ENCODE measurements at places on chromosomes 1 and 21.

DNA sequence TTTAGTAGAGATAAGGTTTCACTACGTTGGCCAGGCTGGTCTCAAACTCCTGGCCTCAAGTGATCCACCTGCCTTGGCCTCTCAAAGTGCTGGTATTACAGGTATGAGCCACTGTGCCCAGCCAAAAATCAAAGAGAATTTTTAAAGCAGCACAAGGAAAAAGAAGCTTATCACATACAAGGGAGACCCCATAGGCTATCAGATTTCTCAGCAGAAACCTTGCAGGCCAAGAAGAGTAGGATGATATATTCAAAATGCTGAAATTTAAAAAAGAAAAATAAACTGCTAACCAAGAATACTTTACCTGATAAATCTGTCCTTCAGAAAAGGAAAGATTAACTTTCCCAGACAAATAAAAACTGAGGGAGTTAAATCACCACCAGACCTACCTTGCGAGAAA, 43.2 kb downstream of the FLVCR1 start:
- DNase-seq = no peak

GRCh38 chr1:7899741-7900140, 40.9 kb downstream of the TNFRSF9 start:
- DNase-seq = no peak

- peak; percentile 79 for DNase-seq
Measured at GRCh38 chr1:201739492-201740085, 89.4 kb upstream of the IPO9 start.

DNA sequence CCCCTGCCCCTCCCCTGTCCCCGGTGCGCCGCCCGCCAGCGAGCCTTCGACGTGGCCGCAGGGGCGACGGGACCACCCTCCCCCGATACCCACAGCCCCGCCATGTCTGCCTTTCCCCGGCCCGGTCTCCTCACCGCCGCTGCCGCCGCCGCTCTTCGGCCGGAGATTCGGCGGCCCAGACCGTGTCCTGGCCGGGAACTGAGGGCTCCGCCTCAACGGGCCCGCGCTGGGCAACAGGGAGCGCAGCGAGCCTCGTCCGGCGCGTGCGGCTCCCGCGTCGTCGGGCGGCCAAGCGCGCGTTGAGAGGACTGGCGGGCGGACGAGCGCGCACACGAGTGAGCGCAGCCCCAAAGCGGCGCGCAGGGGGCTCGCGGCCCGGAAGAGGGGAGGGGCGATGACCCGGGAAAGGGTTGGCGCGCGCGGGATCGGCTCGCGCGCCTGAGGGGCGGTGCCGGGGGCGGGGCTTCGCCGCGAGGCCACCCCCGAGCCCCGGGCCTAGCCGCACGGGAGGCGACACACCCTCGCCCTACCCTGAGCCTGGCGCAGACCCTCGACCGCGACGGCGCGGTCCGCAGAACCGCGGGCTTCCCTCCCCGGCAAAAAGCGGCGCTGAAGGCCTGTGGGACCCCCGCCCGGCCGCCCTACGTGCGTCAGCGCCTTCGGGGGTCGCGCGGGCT, at the start of gene BTG3:
BTG3 (minus strand) TSS at position 337 of the 677 bp plus-strand sequence. CDS start 3,757 bp downstream, outside the sequence.
- peak; percentile 71 for DNase-seq

DNA sequence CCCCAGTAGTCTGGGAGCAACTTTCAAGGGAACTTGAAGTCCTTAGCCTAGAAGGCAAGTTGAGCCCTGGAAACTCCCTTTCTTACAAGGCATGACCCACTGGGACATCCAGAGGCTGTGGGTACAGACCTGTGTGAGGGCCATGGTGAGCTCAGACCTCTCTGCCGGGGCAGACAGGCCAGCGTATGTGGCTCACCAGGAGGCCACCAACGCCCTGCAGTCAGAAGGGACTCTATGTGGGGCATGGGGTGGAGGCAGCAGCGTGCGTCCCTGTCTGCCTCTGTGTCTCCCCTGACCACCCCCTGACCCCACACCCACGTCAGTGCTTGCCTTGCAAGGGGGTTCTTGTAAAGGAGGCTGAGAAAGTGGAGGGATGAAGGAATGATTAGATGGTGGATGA, 10.8 kb downstream of the COQ8A start:
- no peak for DNase-seq
